Posterior cingulate gyrus (tissue), 11 donors: ENCODE measurements at places on chromosomes 11 and 22.

- no peak for DNase-seq
These were observed 56.1 kb downstream of the MICAL2 start for GRCh38 chr11:12166299-12167060.

- no peak for DNase-seq
These were observed 4.5 kb upstream of the GTSE1 start for GRCh38 chr22:46292173-46292572.

DNA sequence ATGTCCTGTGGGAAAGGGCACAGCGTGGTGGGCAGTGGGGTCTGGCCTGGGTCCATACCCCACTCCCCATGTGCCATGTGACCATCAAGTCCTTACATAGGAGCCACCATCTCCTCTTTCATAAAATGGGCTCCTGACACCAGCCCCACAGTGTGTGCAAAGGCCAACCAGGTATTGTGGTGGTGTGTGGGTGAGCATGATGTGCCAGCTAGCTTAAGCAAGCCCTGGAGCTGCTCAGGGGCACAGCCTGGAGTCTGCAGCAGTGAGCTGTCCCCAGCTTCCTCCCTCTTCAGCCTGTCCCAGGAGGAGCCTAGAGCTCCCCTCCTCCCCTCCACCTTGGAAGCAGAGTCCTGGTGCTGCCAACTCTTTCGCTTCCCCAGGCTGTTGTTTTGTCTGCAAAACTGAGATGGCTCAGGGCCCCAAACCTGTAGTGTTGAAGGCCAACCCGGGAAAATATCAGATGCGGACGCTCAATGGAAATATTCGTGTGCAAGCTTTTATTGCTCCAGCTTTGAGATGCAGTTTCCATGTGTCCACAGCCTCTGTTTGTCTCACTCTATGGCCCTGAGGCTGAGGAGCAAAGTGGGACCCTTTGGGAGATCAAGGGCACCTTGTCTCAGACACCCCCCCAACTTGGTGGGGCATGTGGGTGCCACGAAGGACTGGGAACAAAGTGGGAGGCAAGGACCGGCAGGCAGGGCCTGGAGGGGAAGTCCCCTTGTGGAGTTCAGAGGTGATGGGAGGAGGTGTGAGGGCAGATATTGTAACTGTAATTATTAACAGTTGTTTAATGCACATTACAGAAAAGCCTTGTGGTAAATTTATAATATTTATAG lies 92.6 kb downstream of the CTTN start:
- DNase-seq = no peak

DNA sequence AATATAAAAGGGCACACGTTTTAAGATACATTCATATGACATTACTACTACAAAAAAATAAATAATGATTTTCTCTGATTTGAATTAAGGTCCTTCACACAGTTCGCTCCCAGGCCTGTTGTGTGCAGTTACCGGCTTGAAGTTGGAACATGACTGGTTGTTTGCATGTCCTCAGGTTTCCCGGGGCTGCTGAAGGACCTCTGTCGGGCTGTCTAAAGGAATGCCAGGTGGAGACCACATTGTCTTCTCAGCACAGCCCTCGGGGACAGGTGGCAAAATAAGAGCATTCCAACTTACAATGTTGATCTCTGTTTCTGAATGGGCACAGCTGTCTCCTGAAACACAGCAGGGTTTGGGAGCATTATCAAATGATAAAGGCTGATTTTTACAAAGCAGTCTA lies 14.9 kb downstream of the VSIG10L2 start:
- no peak for DNase-seq

GRCh38 chr22:32240461-32240860 lies 14.7 kb downstream of the SLC5A4 start:
- DNase-seq = no peak

- no peak for DNase-seq
These were observed 1021.4 kb upstream of the TENM4 start for GRCh38 chr11:80462211-80462610.

DNA sequence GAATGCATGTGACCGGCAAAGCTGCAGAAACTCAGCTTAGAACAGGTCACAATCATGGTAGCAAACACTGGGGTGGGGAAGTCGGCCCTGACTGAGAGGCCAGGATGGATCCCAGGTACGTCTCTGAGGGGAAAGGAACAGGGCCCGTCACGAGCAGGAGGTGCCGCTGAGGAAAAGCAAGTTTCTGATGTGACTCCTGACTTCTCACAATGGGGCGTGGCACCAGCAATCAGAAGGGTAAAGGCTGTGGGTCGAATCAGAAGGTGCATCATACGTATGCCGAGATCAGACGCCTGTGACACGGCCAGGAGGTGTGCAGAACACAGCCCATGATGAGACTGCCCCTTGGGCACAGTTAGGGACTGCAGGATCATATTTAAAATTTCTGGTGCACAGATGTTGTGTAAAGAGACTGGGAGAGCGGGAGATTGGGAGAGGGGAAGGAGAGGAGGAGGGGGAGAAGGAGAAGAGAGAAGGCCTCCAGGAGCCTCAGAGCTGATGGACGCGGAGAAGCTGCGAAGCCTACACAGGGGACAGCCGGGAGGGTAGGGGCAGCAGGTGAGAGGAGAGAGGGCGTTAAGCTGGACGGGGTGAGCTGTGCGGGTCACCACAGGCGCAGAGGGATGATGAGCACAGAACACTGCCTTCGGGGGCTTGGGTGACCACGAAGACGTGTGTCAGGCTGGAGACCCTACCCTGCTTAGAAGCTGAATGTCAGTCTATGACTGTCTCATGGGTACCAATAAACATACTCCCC lies 30.7 kb downstream of the KRTAP5-5 start:
- no peak for DNase-seq
